Thymus (tissue), 14 donors: ENCODE measurements at places on chromosomes 5 and 9. TPM values are rescaled to one million over a fixed set of nuclear protein-coding genes. Genes with fewer than 3 reads are reported as not detected.

DENND4C gene
- 15.4 TPM for polyA plus RNA-seq

GRCh38 chr5:107464876-107465275 is 205.9 kb downstream of the EFNA5 start:
- H3K27ac ChIP-seq: no peak overlapping the region
- no peak overlapping the region for H3K4me3 ChIP-seq
- H3K36me3 ChIP-seq: no peaks in the 10 kb centered on the region
- H3K4me1 ChIP-seq: peaks cover 6% of the 10 kb centered on the region
- no peaks in the 10 kb centered on the region for H3K27me3 ChIP-seq

NR5A1 gene
- polyA plus RNA-seq: 0.46 TPM

- no peak for DNase-seq
- H3K36me3 ChIP-seq: no peaks in the 10 kb centered on the region
- H3K27me3 ChIP-seq: no peaks in the 10 kb centered on the region
These were observed 386.1 kb downstream of the ACTL7B start for GRCh38 chr9:108469654-108470053.

GRCh38 chr5:153985498-153985897 is 53.2 kb downstream of the FAM114A2 start:
- H3K27me3 ChIP-seq: no peaks in the 10 kb centered on the region

SNCAIP gene
- polyA plus RNA-seq: 7.4 TPM

DNA sequence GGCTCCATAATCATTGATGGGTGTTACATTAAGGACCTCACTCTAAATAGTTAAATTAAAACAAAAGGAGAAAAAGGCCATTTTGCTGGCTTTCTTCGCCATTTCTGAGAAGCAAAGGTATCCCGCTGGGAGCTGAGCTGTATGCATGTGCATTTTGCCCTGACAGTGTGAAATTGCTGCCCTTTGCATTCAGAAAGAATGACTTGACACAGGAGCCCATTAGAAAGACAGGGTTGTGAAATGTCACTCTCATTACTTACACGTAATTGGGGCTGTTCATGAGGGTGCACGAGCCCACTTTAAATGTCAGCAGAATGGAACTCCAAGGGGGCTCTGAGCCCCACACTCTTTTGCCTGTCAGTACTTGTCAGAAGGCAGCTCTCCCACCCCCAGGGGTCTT is 85.0 kb downstream of the SEMA4D start:
- no peaks in the 10 kb centered on the region for H3K27me3 ChIP-seq
- peaks cover 24% of the 10 kb centered on the region for H3K4me1 ChIP-seq
- H3K27ac ChIP-seq: no peak overlapping the region
- H3K4me3 ChIP-seq: no peak overlapping the region

C1QTNF3 gene
- 25.1 TPM for polyA plus RNA-seq

DNA sequence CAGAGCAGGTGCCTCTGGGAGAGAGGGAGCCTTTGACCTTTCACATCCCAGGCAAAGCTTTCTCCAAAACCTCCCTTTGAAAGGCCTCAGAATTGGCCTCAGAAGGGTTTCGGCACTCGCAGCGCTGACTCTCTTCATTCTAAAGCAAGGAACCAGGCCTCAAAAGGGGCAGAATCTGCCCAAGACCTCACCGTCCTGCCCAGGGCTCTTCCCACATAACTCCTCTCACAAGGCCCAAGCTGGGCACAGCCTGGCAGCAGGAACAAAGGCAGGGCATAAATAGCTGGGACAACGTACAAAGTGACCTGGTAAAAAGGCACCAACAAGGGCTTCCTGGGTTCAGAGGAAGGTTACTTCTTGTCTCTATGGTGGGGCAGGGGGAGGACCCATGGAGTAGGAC is 166.3 kb upstream of the FSTL4 start:
- H3K36me3 ChIP-seq: no peaks in the 10 kb centered on the region
- no peaks in the 10 kb centered on the region for H3K27me3 ChIP-seq
- H3K4me1 ChIP-seq: no peaks in the 10 kb centered on the region
- no peak overlapping the region for H3K4me3 ChIP-seq
- H3K27ac ChIP-seq: no peak overlapping the region
- no peak for DNase-seq

PLPPR1 gene
- 0.25 TPM for polyA plus RNA-seq

GADD45G gene
- 21.0 TPM for polyA plus RNA-seq

DNA sequence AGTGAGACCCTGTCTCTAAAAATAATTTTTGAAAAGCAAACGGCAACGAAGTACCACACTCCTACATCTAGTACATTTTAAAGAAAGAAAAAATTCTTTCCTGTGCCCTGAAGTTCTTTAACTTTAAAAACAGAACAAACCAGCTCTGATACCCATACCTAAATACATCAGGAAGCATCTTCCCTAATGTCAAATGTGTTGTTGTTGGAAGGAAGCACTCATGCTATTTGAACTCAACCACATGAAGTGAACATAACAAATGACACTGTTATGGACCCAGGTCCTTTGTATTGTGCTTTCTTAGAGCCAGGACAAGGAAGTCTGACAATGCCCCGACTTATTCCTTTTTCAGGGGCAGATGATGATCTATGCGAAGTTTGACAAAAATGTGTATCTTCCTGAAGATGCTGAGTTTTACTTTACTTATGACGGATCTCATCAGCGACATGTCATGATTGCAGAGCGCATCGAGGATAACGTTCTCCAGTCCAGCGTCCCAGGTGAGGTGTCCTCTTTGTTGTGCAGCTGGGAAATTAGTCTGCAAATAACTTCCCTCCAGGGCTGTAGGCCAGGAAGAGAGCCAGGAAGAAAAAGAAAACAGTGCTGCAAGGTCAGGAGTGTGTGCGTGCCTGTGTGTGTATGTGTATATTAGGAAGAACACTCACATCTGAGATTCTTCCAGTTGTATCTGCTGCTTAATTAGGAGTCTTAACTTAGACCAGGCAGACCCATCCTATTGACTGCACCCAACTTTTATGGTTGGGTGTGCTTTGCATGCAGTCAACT is 123.7 kb downstream of the ARHGEF28 start:
- no peaks in the 10 kb centered on the region for H3K36me3 ChIP-seq
- H3K27me3 ChIP-seq: no peaks in the 10 kb centered on the region
- no peak for DNase-seq
- H3K4me3 ChIP-seq: no peak overlapping the region

GRCh38 chr5:103450333-103451061 is 112.1 kb downstream of the NUDT12 start:
- no peaks in the 10 kb centered on the region for H3K4me1 ChIP-seq
- no peak for DNase-seq
- H3K4me3 ChIP-seq: no peak overlapping the region
- H3K36me3 ChIP-seq: no peaks in the 10 kb centered on the region
- no peaks in the 10 kb centered on the region for H3K27me3 ChIP-seq

GRCh38 chr5:55386356-55386755 is 78.6 kb downstream of the MTREX start:
- no peaks in the 10 kb centered on the region for H3K4me1 ChIP-seq
- DNase-seq: no peak
- no peaks in the 10 kb centered on the region for H3K27me3 ChIP-seq
- H3K4me3 ChIP-seq: no peak overlapping the region

DNA sequence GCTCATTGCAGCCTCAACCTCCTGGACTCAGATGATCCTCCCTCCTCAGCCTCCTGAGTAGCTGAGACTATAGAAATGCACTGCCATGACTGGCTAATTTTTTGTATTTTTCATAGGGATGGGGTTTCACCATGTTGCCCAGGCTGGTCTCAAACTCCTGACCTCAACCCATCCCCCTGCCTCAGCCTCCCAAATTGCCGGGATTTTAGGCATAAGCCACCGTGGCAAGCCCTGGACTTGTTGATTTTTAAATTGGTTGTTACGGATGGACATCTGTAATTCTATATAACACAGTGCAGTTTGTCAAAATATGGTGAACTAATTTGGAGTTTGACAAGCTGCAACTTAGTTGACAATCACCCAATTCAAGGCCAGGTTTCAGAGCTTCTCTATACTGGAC is 22.7 kb downstream of the SNX18 start:
- no peak overlapping the region for H3K27ac ChIP-seq
- DNase-seq: no peak
- H3K4me1 ChIP-seq: no peaks in the 10 kb centered on the region

- H3K36me3 ChIP-seq: peaks cover 31% of the 10 kb centered on the region
- no peak for DNase-seq
- H3K4me1 ChIP-seq: no peaks in the 10 kb centered on the region
- no peak overlapping the region for H3K27ac ChIP-seq
- no peak overlapping the region for H3K4me3 ChIP-seq
These were observed 15.7 kb downstream of the SCGB3A1 start for GRCh38 chr5:180575571-180575970.

DNA sequence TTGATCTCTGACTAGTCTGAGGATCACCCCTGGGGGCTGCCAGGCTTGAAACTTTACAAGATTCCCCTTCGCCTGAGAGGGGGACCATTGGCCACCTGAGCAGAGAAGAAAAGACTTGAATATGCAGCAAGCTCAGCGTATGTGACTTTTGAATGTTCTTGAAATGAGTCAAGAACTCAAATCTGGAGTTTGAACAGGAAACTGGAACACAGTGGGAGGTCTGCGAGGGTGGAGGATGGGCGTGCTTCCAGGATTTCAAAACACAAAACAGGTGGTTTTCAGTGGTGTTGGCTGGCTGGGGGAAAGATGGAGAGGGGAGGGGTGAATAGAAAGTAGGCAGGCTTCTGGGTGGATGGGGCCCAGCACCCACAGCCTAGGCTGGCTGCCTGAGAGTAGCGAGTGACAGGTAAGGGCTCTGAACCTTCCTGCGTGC is 40.6 kb downstream of the TMEM174 start:
- H3K27ac ChIP-seq: no peak overlapping the region
- DNase-seq: no peak
- peaks cover 28% of the 10 kb centered on the region for H3K27me3 ChIP-seq
- no peak overlapping the region for H3K4me3 ChIP-seq
- H3K36me3 ChIP-seq: no peaks in the 10 kb centered on the region

CRHBP gene
- polyA plus RNA-seq: 0.78 TPM

DNA sequence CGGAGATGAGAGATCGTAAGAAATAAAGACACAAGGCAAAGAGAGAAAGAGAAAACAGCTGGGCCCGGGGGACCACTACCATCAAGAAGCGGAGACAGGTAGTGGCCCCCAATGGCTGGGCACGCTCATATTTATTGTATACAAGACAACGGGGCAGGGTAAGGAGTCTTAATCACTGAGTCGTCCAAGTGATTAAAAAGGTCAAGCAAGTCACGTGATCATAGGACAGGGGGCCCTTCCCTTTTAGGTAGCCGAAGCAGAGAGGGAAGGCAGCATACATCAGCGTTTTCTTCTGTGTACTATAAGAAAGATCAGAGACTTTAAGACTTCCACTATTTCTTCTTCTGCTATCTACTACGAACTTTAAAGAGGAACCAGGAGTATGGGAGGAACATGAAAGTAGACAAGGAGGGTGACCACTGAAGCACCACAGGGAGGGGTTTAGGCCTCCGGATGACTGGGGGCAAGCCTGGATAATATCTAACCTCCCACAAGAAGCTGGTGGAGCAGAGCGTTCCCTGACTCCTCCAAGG is 24.6 kb upstream of the QSOX2 start:
- no peaks in the 10 kb centered on the region for H3K36me3 ChIP-seq
- no peak overlapping the region for H3K4me3 ChIP-seq
- no peak overlapping the region for H3K27ac ChIP-seq

FAM221B gene
- polyA plus RNA-seq: 0.05 TPM

EDIL3 gene
- 2.9 TPM for polyA plus RNA-seq

GRCh38 chr5:91256142-91256524 is 127.0 kb downstream of the ARRDC3 start:
- no peak for DNase-seq
- H3K27me3 ChIP-seq: no peaks in the 10 kb centered on the region
- H3K27ac ChIP-seq: no peak overlapping the region
- no peak overlapping the region for H3K4me3 ChIP-seq
- H3K36me3 ChIP-seq: no peaks in the 10 kb centered on the region

NIPAL4 gene
- 6.1 TPM for polyA plus RNA-seq

RXRA gene
- polyA plus RNA-seq: 20.4 TPM

DNA sequence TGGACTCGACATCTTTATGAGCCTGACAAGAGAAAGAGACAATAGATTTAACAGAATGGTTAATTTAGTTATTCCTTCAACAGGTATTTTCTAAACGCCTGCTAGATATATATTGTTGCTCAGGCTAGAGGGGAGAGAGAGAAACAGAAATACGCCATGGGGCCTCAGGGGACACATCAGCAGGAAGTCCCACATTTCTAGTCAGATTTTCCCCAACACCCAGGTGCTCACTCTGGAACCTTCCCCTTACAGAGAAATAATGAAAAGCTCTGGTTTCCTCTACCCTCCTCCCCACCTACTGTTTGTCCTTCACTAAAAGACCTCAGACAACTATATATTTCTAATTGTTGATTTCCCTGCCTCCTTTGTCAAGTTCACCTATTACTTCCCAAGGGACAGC is 130.3 kb upstream of the TBC1D2 start:
- no peak for DNase-seq
- H3K27ac ChIP-seq: no peak overlapping the region
- no peaks in the 10 kb centered on the region for H3K36me3 ChIP-seq
- no peaks in the 10 kb centered on the region for H3K4me1 ChIP-seq
- H3K4me3 ChIP-seq: no peak overlapping the region

GRCh38 chr5:91182763-91183162 is 200.4 kb downstream of the ARRDC3 start:
- no peak for DNase-seq
- no peak overlapping the region for H3K4me3 ChIP-seq
- H3K27ac ChIP-seq: no peak overlapping the region
- H3K36me3 ChIP-seq: no peaks in the 10 kb centered on the region
- H3K27me3 ChIP-seq: no peaks in the 10 kb centered on the region

APBA1 gene
- 0.80 TPM for polyA plus RNA-seq

- H3K27ac ChIP-seq: no peak overlapping the region
- H3K4me3 ChIP-seq: no peak overlapping the region
- H3K36me3 ChIP-seq: no peaks in the 10 kb centered on the region
- no peaks in the 10 kb centered on the region for H3K27me3 ChIP-seq
These were observed 129.1 kb downstream of the MACROH2A1 start for GRCh38 chr5:135269931-135270421.

GRCh38 chr9:38685535-38685934 is 34.4 kb downstream of the FAM240B start:
- no peak overlapping the region for H3K4me3 ChIP-seq
- no peak overlapping the region for H3K27ac ChIP-seq
- no peaks in the 10 kb centered on the region for H3K4me1 ChIP-seq

TSLP gene
- polyA plus RNA-seq: 0.39 TPM
